ENCODE measurements at places on chromosomes 12 and 14.

GRCh38 chr14:64581363-64581762, 31.6 kb downstream of the PPP1R36 start:
- no peak for DNase-seq

DNA sequence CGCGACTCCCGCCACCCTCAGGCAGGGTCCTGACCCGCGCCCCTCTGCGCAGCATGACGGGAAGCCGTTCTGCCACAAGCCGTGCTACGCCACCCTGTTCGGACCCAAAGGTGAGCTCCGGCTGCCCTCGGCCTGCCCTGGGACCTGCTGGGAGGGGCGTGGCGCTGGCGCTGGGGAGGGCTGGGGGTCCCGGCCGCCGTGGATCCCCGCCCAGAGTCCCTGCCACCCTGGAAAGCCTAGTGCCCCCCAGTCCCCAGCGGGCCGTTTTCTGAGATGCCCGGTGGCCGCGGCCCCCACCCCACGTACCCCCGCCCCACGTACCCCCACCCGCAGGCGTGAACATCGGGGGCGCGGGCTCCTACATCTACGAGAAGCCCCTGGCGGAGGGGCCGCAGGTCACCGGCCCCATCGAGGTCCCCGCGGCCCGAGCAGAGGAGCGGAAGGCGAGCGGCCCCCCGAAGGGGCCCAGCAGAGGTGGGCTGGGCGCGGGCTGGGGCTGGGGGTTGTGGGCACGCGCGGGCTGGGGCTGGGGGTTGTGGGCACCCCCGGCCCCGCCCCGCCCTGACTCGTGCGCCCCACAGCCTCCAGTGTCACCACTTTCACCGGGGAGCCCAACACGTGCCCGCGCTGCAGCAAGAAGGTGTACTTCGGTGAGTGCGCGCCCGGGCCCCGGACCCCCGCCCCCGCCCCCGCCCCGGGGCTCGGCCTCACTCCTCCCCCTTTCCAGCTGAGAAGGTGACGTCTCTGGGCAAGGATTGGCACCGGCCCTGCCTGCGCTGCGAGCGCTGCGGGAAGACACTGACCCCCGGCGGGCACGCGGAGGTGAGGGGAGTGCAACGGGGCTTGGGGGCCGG, 4.0 kb downstream of the CRIP2 start:
- no peak for DNase-seq

- DNase-seq, result no peak
Measured at GRCh38 chr12:43852744-43853143, 16.9 kb downstream of the TMEM117 start.

- no peak for DNase-seq
Measured at GRCh38 chr14:67926821-67927220, 107.2 kb downstream of the RAD51B start.

GRCh38 chr12:7994731-7995205, 37.7 kb upstream of the FOXJ2 start:
- DNase-seq, result no peak

GRCh38 chr14:72948481-72949138, 22.3 kb downstream of the DCAF4 start:
- DNase-seq, result no peak

DNA sequence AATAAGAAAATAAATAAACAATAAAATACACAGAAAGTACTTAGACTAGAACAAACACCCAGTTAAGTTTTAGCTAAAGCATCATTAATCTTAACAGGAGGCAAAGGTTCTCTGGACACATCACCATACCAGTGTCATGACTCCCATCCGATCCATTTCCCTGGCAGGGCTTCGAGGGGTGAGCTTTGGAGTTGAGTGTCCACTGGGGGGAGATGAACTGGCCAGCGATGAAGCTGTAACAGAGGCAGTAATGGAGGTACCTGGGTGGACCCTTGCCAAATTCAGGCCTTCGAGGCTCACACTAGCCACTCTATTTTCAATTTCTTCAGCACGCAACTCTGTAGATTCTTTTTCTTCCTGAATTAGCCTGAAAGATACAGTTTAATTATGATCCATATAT, 269.5 kb downstream of the ACSS3 start:
- no peak for DNase-seq

GRCh38 chr14:103386713-103387329, 1.6 kb downstream of the MARK3 start:
- no peak for DNase-seq

DNA sequence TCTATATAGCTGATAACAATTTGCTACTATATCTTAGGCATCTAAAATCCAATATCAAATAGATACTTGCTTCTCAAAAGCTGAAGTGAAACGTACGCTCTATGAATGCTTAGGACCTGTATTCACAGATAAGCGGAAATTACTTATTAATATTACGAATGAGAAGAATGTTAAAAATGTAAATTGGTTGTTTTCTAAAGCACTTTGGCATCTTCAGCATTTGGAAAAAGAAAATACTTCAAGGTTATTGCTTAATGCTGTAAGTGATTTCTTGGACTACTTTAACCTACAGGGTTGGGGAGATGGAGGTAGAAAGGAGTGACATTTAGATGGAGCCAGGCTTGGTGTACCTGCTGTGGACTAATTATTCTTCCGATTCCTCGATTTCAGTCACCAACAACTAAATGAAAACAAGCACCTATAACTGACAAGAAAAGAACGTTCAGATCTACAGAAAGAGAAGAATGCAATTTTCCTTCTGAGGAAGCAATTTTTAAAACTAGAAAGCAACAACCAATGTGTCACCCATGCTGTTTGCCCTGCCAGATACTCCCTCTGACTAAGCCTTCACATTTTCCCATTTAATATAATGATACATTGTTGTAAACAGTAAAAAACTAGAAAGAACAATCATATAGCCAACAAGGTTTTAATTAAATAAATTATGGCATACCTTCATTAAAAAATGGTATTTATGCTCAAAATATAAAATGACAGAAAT, 49.3 kb downstream of the SLC25A21 start:
- DNase-seq, result no peak

GRCh38 chr12:86193931-86194330, 62.3 kb downstream of the MGAT4C start:
- DNase-seq, result no peak

DNA sequence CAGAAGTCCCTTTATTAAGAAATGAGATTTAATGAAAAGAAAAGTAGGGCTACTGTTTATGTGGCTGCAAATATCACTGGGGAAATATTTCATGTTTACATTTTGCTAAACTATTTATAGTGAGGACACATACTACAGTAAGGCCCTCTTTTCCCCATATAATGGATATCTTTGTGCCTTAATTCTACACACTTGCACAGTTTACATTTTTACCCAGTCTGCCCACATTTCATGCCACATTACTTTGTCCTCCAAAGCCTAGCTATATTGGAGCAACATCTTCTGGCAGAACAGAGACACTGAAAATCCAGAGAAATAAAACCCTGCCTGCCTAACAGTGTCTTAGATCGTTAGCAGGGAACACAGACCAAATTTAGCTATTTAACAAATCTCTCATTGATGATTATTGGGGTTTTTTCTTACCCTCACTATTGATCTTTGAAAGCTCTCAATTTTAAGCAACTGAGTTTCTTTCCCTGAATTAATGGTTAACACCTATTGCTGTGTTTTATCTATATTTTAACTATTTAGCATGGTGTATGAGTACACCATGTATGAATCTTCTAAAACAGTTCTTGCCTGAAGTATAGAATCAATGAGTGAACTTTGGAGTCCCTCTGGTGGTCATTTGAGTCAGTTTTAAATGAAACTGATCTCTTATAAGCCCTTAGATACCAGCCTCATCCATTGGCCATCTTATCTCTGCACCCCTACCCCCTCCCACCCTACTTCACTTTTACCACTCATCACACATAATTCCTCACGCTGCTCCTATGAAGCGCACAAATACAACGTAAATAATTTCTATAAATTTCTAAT, 170.2 kb downstream of the BCAT1 start:
- no peak for DNase-seq

- DNase-seq, result no peak
Measured at GRCh38 chr14:67186789-67187584, 2.3 kb upstream of the GARIN2 start.

DNA sequence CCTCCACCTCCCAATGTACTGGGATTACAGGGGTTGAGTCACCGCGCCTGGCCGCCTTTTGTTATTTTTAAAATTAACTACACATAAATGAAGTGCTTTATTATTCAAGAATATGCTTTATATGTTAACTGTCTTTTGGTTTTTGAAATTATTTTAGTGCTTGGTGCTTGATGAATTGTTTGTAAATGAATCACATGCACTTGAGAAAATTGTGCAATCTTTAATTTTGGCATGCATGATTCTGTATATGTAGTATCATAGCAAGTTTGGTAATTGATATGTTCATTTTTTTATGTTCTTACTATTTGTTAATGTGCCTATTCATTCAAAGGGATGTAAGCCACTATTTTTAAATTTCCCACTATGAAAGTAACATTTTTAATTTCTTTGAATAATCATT, 440.9 kb downstream of the NAV3 start:
- DNase-seq, result no peak

GRCh38 chr12:10191865-10192264, 13.0 kb downstream of the TMEM52B start:
- no peak for DNase-seq

GRCh38 chr14:51750542-51750941, 98.8 kb downstream of the FRMD6 start:
- DNase-seq, result no peak

GRCh38 chr12:115440438-115440837, 756.5 kb upstream of the TBX3 start:
- DNase-seq, result no peak

DNA sequence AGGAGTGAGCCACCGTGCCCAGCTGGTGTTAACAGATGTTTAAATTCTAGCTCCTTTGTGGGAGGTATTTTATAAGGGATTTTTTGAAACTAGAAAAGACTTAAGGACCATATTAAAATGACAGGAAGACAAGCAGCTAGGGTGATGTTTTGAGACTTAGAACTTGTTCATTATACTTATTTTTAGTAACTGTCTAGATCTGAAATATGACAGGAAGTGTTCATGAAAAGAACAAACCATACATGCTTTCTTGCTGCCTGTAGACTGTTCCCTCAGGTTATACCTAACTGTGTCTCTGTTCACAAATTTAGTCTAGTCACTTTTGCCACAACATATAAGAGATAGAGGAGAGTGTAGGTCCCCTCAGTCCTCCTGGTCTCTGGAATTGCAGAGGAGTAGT, 36.9 kb upstream of the KCNH3 start:
- DNase-seq, result no peak

- DNase-seq, result no peak
Measured at GRCh38 chr12:47413806-47414205, 292.0 kb downstream of the RPAP3 start.

GRCh38 chr12:127629066-127629820, 637.7 kb upstream of the TMEM132C start:
- DNase-seq, result no peak

- DNase-seq, result no peak
Measured at GRCh38 chr12:91249518-91250272, 67.1 kb upstream of the DCN start.

DNA sequence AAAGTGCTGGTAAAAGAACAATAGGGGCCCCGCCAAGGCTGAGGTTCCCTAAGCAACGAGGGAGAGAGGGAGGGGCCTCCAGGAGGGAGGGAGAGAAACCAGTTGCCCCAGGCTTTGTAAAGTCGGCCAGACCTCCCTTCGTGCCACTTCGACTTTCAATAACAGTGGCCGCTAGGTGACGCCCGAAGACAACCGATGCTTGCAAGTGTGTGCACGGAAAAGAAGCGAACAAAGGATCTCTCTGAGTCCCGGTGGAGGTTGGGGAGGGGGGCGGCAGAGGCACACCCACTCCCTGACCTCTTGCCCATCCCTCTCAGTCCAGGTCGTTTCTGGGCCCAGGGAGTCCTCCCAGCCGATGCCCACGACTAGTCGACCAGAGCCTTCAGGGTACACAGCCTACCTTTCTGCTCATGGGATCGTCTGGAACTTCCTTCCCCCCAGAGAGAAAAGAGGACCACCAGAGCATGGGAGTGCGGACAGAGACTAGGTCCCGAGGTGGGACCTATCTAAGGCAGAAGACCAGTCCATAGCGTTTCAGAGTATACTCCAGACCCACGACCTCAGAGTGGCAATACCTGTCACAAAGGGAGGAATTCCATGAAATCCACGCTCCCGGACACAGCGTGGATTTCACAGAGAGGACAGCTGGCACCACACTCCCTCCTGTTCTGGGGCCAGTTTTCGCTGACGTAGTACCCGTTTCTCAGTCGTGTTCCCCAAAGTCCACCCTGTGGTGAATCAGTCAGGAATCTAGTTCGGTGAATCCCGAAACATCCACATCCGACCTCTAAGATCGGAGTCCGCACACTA, 262.7 kb upstream of the ALG10B start:
- DNase-seq, result no peak

GRCh38 chr12:32163596-32163995, 56.9 kb downstream of the BICD1 start:
- no peak for DNase-seq

DNA sequence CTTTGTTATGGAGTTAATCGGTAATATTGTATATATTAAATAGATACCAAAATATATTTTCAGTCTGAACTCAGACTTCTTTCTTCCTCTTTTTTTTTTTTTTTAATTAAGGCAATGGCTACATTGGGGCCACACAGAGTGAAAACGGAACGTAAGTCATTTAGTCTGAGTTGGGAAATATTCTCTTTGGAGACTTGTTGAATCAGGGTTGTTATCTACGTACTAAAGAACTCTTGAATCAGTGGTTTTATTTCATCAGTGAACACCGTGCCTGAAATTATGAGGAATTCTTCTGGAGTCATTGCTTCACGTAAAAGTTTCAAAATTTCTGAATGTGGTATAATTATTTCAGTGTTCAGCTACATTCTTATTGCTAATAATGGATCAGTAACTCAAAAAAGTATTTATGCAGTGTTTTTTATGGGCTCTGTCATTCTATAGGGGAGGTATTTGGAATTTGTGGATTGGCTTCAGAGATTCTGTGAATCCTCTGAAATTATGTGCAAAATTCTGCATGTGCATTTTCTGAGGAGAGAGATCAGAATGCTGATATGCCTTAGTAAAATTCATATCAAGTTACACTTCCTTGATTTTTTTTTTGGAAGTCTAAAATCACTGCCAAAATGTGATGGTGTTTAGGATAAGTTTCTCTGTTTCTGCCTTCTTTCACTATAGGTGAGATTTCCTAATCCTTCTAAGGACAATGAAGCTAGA, 39.6 kb downstream of the BRMS1L start:
- no peak for DNase-seq

DNA sequence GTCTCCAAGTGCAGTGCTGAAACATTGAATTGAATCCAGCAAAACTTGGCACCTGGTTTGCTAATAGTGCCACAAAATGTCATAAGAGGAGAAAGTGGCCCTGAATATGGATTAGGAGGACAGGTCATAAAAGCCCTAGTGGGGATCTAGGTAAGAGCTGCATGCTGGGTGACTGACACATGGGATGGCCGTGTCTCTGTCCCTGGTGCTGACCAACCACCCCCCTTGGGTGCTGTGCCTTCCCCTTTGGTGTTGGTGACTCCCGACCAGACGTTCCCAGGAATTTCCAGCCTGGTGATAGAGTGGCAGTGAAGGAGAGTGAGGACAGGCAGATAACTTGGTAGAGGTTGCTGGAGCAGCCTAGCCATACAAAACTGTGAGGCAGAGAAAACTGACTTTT, 142.8 kb downstream of the VRK1 start:
- DNase-seq, result no peak
